ENCODE measurements at places on chromosomes 12 and 14. TPM values are rescaled to one million over a fixed set of nuclear protein-coding genes. Genes with fewer than 3 reads are reported as not detected.

ASPG gene
- 12.3 TPM for polyA plus RNA-seq

MYH6 gene
- 0.13 TPM for polyA plus RNA-seq

ASCL1 gene
- 0.08 TPM for polyA plus RNA-seq

IL23A gene
- polyA plus RNA-seq = 1.2 TPM

C3AR1 gene
- polyA plus RNA-seq = 3.6 TPM

PTPRR gene
- 0.60 TPM for polyA plus RNA-seq

KRT71 gene
- not detected for polyA plus RNA-seq

VRTN gene
- not detected for polyA plus RNA-seq

PAPLN gene
- polyA plus RNA-seq = 38.4 TPM

TOMM20L gene
- 2.5 TPM for polyA plus RNA-seq

CD27 gene
- polyA plus RNA-seq = 1.2 TPM

MUCL1 gene
- polyA plus RNA-seq = 0.25 TPM

PTPN6 gene
- polyA plus RNA-seq = 21.9 TPM

SYT1 gene
- 21.7 TPM for polyA plus RNA-seq

TMEM253 gene
- 1.3 TPM for polyA plus RNA-seq

JDP2 gene
- 17.0 TPM for polyA plus RNA-seq

KCNC2 gene
- 0.55 TPM for polyA plus RNA-seq

DLGAP5 gene
- 49.9 TPM for polyA plus RNA-seq

DBX2 gene
- polyA plus RNA-seq = 0.08 TPM

STON2 gene
- 62.3 TPM for polyA plus RNA-seq

TAC3 gene
- polyA plus RNA-seq = 0.80 TPM

RERG gene
- 34.5 TPM for polyA plus RNA-seq

MSRB3 gene
- polyA plus RNA-seq = 21.8 TPM

CDK4 gene
- polyA plus RNA-seq = 226 TPM

TBX3 gene
- polyA plus RNA-seq = 78.6 TPM

PDZRN4 gene
- polyA plus RNA-seq = 6.6 TPM

OTX2 gene
- polyA plus RNA-seq = not detected

TTC9 gene
- polyA plus RNA-seq = 2.8 TPM

IGF1 gene
- polyA plus RNA-seq = 3.7 TPM
